Activated CD8-positive, alpha-beta memory T cell treated with anti-CD3 and anti-CD28 coated beads, Interleukin-2, amount 10 ng/mL, durations not matched to agents 7 days and 5 days (primary cell): ENCODE measurements at places on chromosomes 16 and 17. TPM values are rescaled to one million over a fixed set of nuclear protein-coding genes. Genes with fewer than 3 reads are reported as not detected.

GRCh38 chr16:67781565-67781921 lies 24.8 kb downstream of the RANBP10 start:
- peak; percentile 47 for DNase-seq

GRCh38 chr17:68674029-68674925 lies 73.1 kb upstream of the FAM20A start:
- DNase-seq, result no peak

AANAT gene
- not detected for total RNA-seq

GRCh38 chr17:61251939-61252865 lies 147.4 kb upstream of the TBX2 start:
- no peak for DNase-seq

XYLT1 gene
- total RNA-seq, result 40.9 TPM

- DNase-seq, result peak; percentile 90
Measured at GRCh38 chr16:50152807-50153595, at the start of gene TENT4B. TSS of gene TENT4B (plus strand) at chr16:50153306. CDS start at chr16:50153622, 316 bp downstream.

DNA sequence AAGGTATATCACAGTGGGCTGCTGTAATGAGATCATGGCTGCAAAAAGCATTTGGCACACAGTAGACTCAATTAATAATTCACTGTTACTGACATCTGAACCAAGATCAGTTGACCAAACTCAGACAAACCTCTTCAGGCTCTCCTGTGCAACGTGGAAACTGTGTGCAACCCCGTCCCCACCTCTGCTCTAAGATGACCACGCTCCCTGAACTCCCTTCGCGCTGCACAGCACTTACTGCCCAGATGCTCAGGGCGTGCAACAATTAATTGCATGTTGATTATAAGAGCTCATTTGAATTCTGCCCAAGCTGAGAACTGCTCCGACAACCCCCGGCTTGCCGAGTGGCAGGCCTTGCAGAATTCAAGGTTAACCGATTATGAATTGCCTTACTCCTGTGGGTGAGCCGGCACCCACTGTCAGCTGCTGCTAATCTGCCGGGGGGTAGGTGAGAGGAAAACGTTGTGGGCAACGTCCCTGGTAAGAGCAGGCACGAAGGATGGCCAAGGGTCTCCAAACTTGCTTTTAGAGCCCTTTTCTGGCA lies 1.3 kb upstream of the GSG1L start:
- peak; percentile 33 for DNase-seq

GRCh38 chr16:27400751-27401620 lies 988 bp upstream of the IL21R start:
- DNase-seq, result peak; percentile 40

SLC43A2 gene
- total RNA-seq, result 1.3 TPM
